Peyer's patch (tissue), 4 donors: ENCODE measurements at places on chromosomes 11 and 22. TPM values are rescaled to one million over a fixed set of nuclear protein-coding genes. Genes with fewer than 3 reads are reported as not detected.

Gene BDNF
- total RNA-seq = 0.53 TPM

Gene ENTHD1
- not detected for total RNA-seq

Gene TST
- 93.3 TPM for total RNA-seq

Gene KCTD14
- 6.6 TPM for total RNA-seq

Gene TECTA
- total RNA-seq = not detected

Gene EIF1AD
- 66.0 TPM for total RNA-seq

Gene P2RX6
- total RNA-seq = not detected

Gene CHRM1
- 0.54 TPM for total RNA-seq

Gene FAM180B
- total RNA-seq = not detected

DNA sequence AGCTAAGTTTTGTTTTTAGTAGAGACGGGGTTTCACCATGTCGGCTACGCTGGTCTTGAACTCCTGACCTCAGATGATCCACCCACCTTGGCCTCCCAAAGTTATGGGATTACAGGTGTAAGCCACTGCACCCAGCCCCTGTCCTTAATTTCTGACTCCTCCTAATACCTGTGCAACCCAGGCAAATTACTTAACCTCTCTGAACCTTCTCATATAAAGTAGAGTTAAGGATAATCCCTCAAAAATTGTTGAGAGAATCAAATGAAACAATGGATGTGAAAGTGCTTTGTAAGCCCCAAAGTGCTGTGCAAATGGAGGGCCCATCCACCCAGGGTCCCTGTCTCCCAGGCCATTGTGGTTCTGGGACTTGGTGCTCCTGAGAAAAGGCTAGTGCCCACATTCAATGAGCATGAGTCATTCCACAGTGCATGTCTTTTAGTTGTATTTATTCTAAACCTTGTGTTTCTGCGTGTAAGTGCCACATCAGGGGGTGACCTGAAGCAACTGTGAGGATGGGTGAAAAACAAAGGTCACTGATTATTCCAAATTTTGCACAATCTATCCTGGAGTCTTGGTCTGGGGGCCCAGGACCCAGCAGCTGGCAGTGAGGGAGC, 61.4 kb upstream of the PTPRJ start:
- DNase-seq = no peak

DNA sequence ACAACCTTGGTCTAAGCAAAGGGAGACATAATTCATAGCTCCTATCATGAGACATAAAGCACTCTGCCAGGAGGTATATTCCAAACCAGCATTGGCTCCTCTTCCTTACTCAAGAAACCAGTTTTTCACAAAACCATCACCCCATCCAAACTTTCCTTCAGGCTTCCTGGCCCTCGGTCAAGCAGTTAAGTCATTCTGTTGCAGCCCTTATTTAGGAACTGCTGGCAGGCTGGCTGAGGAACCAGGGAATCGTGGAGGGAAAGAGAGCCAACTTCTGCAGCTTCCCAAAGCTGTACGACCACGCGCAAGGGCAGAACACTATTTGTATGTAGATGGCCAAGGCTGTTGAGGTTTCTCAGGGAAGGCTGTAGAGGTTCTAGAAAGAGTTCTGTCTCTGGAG, 680 bp downstream of the IFT46 start:
- DNase-seq = no peak

DNA sequence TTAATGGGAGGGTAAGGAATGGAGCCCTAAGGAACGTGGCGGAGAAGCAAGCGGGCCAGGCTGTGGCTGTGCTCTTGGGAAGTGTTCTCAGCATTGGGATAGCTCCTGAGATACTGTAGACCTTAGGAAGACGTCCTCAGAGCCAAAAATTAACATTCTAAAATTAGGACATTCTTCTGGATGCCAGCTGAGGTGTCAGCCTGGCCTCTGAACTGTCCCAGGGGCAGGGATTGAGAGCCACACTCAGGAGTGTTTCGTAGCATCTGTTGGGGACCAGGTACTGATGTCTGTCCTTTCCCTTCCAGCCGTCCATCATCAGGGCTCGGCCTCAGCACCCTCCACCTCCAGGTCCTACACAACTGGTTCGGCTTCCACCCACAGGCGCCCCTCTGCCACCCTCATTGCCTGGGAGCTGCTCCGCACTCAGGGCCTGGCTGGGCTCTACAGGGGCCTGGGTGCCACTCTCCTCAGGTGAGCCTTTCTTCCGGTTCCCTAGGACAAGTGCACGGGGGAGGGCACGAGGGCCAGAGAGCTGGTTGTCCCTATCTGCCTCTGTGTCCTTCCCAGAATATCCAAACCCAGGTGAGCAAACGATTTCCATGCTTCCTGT, 23.6 kb downstream of the SLC25A18 start:
- DNase-seq = no peak

DNA sequence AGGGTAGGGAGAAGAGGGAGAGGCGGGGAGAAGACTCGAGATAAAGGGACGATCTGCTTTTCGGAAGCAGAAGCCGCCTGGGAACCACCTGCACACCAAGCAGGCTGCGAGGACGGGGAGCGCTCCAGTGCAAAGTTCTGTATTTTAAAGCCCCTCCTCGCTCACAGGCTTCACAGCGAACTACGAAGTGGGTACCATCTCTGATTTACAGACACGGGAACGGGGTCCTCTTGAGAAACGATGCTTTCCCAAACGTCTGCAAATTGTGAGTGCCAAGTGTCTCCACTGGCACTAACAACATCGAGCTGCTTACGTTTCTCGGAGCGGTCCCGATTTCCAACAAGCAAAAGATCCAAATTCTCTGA, 700 bp upstream of the STX3 start:
- DNase-seq = peak; percentile 23

DNA sequence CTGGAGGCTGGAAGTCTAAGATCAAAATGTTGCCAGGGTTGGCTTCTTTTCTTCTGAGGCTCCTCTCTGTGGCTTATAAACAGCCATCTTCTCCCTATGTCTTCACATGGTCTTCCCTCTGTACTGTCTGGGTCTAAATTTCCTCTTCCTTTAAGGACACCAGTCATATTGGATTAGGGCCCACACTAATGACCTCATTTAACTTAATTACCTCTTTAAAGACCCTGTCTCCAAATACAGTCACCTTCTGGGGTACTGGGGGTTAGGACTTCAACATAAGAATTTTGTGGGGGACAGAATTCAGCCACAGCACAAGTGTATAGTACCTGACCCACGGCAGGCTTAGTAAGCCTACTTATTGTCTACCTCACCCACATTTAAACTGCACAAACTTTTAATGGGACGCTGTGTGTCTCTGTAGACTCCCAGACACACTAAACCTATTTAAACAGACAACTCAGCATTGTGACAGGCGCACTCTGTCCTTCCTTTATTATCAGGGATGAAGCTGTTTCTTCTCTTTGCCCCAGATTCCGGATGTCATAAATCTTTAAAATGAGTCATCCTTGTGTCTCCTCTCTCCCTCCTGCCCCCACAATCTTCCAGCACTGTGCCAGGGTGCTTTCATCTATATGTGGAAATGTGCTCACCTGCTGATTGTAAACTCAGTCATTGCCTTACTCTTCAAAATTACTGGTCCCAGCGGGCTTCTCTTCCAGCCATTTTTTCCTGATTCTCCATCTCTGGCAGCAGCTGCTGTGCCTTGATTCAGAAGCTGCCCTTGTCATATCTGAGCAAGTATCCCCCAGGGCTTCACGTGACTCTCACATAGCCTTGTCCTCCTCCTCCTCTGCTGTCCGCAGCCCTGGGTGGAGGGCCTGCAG, 5.4 kb upstream of the MAPK8IP1 start:
- DNase-seq = no peak

DNA sequence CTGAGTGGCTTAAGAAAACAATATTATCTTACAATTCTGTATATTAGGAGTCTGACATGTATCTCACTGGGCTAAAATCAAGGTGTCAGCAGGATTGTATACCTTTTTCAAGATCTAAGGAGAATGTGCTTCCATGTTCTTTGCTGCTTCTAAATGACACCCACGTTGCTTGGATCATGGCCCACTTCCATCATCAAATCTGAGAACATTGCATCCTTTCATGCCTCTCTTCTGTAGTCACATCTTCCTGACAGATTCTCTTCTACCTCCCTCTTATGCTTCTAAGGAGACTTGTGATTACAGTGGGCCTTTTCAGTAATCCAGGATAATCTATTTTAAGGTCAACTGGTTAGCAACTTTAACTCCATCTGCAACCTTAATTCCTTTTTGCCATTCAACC, 499.4 kb downstream of the FAM181B start:
- no peak for DNase-seq

DNA sequence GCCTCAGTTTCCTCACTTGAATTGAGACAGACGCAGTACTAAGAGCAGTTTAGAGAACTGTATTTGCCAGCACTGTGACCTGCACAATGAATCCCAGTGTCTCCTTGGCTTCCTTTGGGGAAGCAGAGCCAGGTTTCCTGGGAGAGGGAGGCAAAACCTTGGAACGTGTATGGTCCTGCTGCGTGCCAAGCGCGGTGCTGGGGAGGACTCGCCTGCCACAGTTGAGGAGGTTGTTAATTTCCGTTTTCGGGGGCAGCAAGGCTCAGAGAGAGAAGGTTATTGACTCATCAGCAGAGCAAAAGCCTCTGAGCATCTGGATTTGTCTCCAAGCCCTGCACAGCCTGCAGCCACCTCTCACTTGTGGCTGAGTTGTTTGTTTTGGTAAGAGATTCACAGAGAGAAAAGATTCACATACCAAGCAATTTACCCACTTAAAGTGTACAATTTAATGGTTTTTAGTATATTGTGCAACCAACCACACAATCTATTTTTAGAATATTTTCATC, 10.8 kb downstream of the SYT12 start:
- no peak for DNase-seq

DNA sequence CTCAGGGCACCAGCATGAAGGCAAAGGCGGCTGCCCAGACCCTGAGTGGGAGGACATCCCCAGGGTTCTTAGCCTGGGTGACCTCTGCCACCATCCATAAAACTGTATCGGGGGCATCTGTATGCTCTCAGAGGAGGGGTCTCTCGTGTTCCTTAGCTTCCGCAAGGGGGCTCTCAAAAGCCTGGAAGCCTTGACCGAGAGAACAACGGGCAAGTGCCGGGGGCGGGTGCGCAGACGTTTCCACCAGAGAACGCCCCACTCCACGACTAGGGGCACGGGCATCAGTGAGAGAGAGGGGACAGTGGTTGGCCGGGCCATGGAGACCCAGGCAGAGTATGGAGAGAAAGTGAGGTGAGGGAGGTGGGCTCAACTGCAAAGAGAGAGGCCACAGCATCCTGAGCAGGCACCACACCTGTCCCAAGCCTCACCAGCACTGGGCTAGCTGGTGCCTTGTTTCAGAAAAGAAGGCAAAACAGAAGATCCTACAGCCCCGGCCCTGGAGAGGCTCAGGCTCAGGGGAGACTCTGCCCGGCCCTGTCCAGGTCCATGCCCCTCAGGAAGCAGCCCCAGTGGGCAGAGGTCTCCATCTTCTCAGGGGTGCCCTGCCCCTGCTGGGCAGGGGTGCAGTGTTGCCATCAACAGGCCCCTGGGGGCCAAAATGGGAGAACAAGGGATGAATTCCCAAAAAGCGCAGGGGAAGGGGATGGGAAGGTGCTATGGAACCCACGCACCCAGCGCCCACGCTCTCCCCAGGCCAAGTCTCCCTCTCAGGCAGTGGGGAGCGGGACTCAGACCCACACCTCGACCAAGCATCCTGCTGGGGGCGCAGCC, 5.9 kb downstream of the TSPAN32 start:
- DNase-seq = peak; percentile 35

DNA sequence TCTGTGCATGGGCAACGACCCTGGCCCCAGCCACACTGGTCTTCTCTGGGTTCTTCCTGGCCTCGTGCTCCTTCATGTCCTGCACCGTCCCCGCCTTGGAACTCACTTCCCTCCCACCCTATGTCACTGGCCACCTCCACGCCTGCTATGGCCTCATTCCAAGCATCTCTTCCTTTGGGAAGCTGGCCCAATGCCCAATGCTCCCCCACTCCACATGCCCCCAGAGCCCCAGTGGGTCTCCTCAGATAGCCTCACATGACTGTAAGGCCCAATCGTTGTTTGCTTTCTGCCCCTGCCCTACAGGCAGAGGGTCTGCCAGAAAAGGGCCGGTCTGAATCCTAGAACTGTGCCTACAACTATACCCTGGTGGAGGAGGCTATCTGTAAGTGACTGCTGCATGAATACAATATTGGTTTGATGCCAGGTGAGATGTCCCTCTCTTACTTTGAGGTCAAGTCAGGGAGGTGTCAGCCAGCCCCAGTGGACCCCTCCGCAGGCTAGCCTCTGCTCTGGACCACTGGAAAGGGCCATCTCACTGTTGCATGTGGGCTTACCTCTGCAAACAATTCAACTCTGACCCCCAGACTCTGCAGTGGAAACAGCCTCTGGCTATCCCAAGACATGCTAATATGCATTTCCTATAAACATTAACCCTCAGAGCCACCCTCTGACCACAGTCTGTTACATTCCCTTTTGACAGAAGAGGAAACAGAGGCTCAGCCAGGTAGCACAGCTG, 2.1 kb upstream of the GNAZ start:
- DNase-seq = no peak

DNA sequence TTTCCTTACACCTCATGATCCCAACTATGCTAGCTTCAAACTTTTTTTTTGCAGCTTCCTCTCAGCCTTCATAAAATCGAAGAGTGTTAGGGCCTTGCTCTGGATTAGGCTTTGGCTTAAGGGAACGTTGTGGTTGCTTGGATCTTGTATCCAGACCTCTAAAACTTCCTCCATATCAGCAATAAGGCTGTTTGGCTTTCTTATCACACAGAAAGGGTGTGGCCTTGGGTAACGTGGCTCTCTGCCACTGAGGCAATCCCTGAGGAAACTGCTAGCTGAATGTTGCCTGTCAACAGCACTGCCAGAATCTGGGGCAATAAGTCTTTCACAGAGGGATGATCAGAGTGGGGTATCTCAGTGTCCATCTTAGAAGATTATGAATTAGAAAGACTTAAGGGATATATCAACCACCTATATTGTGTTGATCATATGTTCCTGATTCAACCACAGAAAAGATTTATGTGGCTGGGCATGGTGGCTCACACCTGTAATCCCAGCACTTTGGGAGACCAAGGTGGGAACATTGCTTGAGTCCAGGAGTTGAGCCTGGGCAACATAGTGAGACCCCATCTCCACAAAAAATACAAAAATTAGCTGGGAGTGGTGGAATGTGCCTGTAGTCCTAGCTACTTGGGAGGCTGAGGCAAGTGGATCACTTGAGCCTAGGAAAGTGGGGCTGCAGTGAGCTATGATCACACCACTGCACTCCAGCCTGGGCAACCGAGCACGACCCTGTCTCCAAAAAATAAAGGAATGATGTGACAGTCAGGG, 12.5 kb upstream of the CUL5 start:
- no peak for DNase-seq

DNA sequence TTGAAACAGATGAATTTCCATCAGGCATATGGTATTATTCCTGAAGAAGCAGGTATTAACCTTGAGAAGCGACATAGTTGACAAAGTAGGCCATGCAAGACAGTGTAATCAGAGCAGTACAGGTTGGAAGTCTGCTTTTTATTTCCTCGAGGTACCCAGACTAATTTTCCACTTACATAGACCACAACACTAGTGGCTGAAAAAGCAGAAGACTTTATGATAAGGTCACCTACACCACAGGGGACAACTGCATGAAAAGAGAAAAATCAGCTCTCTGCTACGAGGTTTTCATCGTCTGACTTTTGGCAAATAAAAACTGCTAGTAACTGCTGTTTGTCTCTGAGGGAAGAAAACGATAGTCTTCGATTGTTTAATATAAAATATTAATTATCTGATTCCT, 77.5 kb downstream of the CNTN5 start:
- no peak for DNase-seq
